Cerebellar nuclear complex (tissue), 1 donor: ENCODE measurements at places on chromosomes 16 and 17.

DNA sequence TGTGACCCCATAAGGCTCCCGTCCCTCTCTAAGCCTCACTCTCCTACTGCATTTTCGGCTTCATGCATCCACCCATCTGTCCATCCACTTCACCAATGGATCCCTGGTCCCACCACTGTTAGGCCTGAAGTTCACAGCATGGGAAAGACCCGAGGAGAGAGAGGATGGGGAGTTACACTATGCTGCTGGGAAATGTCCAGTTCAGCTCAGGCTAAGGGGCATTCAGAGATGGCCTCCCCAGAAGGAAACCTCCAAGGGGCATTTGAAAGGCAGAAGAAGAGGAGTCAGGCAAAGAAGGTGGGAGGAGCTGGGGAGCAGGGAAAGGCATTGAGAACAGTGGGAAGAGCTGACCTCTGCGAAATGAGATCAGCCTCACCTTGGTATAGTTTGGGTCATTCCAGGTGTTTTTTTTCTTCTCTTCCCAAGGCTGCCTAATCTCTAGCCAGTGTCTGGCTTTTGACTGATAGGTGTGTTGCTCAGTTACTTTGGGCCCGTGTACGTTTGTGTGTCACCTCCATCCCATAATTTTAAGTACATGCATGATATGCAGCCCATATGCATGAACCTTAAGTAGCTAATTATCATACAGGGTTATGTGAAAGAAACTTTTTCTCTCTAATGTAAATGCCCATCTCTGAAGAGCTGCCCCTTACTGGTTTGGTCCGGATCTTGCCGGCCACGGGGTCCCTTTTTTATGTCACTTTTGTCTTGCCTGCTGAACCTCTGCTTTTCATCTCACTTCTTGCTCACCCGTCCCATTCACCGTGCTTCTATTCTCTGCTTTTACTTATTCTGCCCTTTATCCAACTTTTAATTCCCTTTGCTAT, 11.6 kb upstream of the DRC7 start:
- no peak for DNase-seq

DNA sequence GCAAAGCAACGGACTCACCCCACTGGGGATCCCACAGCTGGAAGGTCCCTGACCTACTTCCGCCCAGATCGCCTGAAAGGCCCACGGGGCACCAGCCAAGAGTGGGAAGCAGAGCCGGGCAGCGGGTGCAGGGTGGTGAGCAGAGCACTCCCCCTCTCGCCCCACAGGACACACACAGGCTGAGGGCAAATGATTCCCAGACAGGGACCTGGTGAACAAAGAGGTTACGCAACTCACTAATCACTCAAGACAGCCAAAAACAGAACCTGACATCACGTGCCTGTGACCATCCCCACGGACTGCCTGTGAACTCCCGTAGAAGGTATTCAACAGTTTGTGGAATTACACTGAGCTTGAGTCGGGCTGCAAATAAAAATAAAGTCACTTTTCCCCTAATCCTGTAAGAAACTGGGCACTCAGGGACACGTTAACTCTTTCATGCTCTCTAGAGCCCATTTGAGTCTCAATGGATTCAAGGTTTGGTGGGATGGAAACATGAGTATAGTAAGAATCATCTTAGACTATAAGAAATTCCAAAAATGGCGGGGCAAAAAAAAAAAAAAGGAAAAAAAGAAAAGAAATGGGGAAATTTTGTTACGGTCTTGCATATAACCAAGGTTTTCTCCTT, 396.1 kb downstream of the SOX9 start:
- no peak for DNase-seq

GRCh38 chr17:38428643-38429371, 543 bp downstream of the ARHGAP23 start:
- no peak for DNase-seq

DNA sequence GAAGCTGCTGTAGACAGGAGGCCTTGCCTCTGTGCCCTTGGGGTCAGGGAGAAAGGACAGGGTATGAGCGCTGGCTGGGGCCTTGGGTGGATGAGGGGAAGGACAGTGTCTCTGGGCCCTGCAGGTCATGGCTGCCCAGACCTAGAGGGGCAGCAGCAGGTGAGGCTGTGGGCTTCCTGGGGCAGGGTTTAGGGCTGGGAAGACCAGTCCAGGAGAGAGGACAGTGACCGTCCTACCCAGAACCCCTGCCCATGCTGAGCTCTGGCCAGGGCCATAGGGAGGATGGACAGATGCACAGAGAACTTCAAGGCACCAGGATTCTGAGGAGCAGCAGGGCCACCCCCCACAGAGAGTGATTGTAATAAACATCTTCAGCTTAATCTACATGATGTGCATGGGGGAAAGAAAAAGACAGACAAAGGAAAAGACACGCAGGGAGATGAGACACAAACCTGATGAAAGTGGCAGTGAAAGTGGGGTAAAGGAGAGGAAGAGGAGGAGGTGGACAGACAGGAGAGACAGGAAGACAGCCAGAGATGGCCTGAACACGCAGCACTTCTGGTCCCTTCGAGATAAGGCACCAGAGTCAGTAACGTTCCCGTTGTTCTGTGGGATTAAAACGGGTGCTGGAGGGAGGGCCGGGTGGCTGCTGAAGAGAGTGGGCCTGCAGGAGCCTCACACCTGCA, 17.5 kb downstream of the FLOT2 start:
- DNase-seq = no peak

- no peak for DNase-seq
These were observed 29.7 kb downstream of the CUEDC1 start for GRCh38 chr17:57925361-57925990.

DNA sequence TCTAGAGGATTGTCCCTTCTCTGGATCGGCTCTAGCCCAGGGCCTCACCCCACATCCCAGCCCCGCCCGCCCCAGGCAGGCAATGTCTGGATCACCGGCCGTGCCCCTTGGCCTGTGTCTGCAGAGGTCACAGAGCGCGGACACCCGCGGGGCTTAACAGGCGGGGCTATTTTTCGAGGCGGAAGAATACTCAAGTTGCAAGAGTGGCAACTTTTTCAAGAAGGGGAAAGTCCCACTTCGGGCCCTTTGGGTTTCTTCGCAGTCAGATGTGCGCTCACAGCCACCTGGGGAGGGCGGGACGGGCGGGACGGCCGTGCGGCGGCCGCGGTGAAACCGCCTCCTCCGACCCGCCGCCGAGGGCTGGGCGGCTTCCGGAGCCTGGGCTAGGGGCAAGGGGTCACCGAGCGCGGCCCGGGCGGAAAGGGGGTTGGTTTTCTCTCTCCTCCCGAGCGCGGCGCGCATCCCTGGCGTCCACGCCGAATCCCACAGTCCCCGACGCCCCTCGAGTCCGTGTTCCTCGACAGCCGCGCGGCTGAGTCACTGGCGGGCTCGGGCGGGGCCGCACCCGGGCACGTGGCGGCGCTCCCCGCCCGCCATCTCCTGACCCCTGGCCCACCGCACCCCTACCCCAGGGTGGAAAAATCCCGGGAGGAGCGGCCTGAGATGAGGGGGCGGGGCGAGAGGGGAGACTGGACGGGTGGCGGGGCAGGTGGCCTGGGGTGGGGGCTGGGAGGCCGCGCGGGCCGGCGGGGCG, 1.2 kb upstream of the PFN1 start:
- no peak for DNase-seq

DNA sequence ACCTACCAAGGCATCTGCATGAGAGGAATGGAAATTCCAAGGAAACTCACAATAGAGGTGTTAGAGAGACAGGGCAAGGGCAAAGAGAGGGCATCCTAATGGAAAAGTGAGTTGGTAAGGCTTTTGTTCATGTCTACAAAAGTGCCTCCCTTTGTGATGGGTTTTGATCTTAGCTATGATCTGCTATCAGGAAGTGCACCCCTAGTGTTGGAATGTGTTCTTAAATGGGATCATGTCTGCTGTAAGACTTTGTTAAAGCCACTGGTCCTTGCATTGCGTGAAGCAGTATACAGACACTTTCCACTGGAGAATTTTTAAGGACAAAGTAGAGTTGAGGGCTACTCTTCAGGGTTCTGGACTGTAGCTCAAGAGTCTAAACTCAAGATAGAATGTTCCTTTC, 92.0 kb downstream of the MAP2K6 start:
- no peak for DNase-seq

DNA sequence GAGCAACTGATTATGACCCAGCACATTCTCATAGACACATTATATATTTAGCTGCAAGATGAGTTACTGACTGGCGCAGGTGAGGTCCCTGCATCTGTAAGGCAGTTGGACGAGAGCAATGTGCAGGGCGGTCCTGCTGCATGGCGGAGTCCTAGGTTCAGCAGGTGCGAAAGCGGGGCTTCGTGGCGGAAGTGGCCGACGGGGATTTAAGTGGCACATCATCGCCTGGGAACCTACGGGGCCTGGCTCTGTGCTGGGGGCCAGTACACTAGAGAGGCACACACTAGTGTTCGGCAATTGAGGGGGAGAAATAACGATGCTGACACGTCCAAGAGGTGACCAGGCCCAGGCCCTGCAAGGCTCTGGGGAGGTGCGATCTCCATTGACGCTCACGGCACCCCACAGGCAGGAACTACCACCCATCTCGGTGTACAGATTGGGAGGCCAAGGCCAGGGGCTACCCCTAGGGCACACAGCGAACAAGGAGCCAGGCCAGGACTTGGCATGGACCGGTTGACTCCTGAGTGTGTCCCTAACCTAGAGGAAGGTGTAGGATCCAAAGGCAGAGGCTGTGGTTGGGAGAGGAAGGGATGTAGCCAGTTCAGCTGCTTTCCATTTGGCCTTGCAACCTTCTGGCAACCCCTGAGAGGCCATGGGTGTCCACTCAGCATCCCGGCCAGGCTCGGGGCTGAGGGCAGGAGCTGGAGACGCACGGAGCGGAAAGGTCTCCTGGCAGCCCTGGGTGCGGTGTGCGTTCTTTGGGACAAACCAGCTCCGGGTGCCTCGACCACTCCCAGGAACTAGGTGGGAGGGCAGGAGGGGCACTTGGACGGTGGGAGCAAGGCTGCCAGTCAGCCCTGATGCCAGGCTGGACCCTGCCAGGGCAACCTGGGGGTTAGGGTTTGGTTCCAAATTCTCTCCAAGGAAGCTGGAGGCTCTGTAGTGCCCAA, 103.9 kb upstream of the CREBBP start:
- DNase-seq = no peak

- no peak for DNase-seq
These were observed 53.7 kb upstream of the LGALS9 start for GRCh38 chr17:27577121-27577761.
